ENCODE measurements at places on chromosomes 5 and 9. TPM values are rescaled to one million over a fixed set of nuclear protein-coding genes. Genes with fewer than 3 reads are reported as not detected.

DNA sequence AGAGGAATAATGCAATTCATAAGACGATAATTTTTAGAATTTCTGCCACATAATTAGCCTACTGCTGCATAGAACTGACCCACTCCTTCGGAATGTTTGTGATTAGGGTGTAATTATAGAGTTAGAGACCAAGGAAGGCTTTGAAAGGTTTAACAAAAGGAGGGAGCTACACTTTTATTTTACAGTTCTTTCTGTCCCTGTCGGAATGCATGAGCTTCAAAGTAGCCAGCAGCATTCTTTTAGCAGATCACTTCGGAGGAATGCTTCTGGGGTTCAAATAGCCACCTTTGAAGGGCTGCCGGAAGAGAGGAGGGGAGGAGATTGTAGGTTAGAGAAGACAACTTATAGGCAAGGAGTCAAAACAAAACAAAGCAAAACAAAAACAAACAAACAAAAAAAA is 168.1 kb downstream of the GRIA1 start:
- no peak for DNase-seq

DNA sequence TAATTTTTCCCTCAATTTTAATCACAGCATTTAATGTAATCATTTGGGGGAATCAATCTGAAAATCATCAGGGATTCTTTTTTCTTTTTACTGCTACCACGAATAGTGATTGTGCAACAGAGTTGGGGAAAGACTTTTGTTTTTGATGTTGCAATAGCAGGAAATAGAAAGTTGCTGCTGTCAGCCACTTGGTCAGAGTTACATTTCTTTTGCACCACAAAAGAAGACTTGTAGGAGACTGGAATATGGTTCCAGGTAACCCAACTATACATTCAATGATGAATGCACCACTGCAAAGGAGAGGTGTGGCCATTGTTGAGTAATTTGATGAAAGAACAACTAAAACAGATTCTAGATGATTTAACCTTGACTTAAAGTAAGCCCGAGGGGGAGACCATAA is 46.3 kb upstream of the PALM2AKAP2 start:
- no peak for DNase-seq

DNA sequence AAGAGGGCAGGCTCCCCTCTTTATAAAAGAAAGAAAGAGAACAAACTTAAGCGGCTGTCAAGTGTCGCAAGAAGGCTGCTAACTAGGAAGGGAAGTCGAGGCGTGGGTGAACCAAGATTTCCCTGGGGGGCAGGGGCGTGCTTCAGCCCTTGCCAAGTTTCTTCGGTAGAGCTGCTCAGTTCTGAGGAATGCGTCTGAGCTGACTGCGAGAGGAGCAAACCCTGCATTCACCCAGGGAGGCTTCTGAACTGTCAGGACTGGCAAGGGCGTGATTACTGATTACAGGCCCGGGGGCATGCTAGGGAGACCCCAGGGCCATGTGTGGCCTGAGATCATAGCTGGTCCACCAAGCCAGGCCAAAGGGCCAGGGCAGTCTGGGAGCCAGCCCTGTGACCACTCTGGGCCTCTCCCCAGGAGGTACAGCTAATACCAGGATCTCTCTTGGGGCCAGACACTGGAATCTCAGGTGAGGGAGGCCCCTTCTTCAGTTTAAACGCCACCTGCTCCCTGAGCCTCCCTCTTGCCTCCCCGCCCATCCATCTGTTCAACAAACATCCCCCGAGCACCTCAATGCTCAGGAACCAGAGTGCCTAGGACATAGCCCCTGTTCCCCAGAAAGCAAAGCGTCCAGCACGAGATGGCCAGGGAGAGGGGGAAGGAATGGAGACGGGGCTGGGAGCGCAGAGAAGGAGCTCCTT is 30.9 kb downstream of the SARDH start:
- DNase-seq: no peak

- DNase-seq: no peak
Observed at GRCh38 chr9:101047848-101048397, 19.4 kb downstream of the PLPPR1 start.

GRCh38 chr5:98843481-98843880 is 70.0 kb downstream of the RGMB start:
- DNase-seq: no peak

DNA sequence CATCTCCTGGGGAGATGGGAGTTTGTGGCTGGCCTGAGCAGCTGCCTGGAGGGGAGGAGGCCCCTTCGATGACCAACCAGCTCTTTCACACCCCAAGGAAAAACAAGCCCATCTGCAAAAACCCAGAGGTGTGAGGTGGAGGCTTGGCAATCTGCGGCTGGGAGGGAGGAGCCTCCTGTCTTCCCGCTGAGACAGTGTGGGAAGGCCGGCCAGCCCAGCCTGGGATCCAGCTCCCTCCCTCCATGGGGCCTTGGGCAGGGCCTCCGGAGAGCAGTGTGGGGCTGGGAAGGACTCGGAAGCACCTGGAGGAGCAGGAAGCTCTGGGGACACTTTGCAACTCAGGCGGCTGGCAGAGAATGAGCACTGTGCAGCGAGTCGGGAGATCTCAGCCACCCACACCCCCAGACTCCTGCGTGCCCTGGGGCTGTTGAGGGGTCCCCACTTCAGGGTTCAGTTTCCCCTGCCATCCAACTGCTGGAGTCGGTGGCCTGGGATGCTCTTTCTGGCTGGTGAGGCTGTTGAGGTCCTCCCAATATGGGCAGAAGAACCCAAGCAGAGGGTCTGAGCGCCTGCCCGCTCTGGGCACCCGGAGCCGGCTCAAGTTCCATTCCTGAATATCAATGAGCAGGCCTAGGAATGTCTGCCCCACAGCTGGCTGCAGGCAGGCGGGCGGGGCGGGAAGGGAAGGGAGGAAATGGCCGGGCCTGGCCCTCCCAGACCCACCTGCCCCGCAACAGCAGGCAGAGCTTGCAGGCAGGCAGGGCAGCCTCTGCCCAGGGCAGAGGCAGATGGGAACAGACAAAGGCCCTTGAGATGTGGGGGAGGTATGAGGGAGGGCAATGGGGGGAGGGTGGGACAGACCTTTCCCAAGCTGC is 101.1 kb downstream of the FGF18 start:
- DNase-seq: peak; percentile 8

Gene RGS7BP
- not detected for total RNA-seq

Gene SUSD3
- 4.5 TPM for total RNA-seq
